ENCODE measurements at places on chromosomes 7 and 10. TPM values are rescaled to one million over a fixed set of nuclear protein-coding genes. Genes with fewer than 3 reads are reported as not detected.

GRCh38 chr7:118041251-118041878, 142.6 kb upstream of the LSM8 start:
- H3K27ac ChIP-seq: no peak overlapping the region
- no peak for DNase-seq
- H3K36me3 ChIP-seq: no peaks in the 10 kb centered on the region
- H3K4me1 ChIP-seq: no peaks in the 10 kb centered on the region
- H3K27me3 ChIP-seq: peaks cover 11% of the 10 kb centered on the region
- H3K4me3 ChIP-seq: no peak overlapping the region

- no peak overlapping the region for H3K27ac ChIP-seq
- no peaks in the 10 kb centered on the region for H3K27me3 ChIP-seq
- H3K36me3 ChIP-seq: no peaks in the 10 kb centered on the region
- no peaks in the 10 kb centered on the region for H3K4me1 ChIP-seq
- no peak overlapping the region for H3K4me3 ChIP-seq
- no peak for DNase-seq
Observed at GRCh38 chr7:111043561-111043960, 47.4 kb upstream of the LRRN3 start.

DNA sequence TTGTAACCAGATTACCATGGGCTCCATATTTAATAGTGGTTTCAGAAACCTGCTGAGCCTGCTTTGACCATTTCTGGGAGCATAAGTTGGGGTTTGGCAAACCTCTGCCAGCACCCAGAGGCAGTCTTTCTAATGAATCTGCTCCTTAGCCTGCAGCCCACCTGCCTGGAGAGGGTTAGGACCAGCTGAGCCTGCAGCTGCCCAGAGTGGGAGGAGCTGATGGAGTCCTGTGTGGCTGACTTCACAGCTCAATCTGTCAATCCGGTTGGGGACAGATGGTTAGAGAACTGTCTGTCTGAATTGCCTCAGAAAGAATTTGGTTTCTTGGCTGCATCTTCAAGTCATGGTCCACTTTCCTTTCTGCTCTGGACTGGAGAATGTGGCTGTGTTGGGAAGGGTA, 444.6 kb downstream of the NRG3 start:
- no peaks in the 10 kb centered on the region for H3K36me3 ChIP-seq
- H3K4me1 ChIP-seq: peaks cover 13% of the 10 kb centered on the region
- H3K27me3 ChIP-seq: no peaks in the 10 kb centered on the region
- no peak for DNase-seq
- no peak overlapping the region for H3K4me3 ChIP-seq

DNA sequence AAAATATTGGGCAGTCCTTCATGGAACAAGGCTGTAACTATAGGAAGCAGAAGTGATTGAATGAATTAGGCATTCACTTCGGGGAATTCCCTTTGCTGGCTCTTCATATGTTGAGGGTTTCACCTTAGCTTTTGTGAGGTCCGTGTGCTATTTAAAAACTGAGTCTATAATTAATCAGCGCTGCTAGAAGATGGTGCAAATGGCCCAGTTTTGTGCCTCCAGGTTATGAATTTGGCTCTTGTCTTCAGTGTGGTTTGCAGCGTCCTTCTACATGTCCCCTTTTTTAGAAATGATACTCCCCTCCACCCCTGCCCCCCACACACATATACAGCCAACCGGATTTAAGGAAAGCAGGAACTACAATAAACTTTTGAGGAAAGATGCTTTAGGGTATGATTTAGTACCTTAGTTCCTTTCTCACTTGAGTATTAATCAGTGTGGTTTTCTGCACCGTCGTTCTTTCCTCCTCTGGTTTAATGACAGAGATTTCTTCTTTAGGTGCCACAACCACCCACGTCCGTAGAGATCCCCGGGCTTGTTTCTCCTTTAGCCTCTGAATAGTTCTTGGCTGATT, 110.6 kb upstream of the SAMD8 start:
- no peak for DNase-seq
- H3K27ac ChIP-seq: peak overlapping the region; percentile 51
- peaks cover 7% of the 10 kb centered on the region for H3K4me1 ChIP-seq
- H3K4me3 ChIP-seq: no peak overlapping the region
- H3K36me3 ChIP-seq: peaks cover 20% of the 10 kb centered on the region

- peaks cover 7% of the 10 kb centered on the region for H3K4me1 ChIP-seq
- no peaks in the 10 kb centered on the region for H3K27me3 ChIP-seq
- no peak overlapping the region for H3K27ac ChIP-seq
- no peak for DNase-seq
Observed at GRCh38 chr10:33739031-33739430, 404.6 kb upstream of the NRP1 start.

- H3K4me1 ChIP-seq: peaks cover 5% of the 10 kb centered on the region
- no peaks in the 10 kb centered on the region for H3K27me3 ChIP-seq
- no peak overlapping the region for H3K4me3 ChIP-seq
- DNase-seq: no peak
- peak overlapping the region; percentile 10 for H3K27ac ChIP-seq
- peaks cover 12% of the 10 kb centered on the region for H3K36me3 ChIP-seq
Observed at GRCh38 chr10:110897184-110897583, 21.8 kb downstream of the BBIP1 start.

DNA sequence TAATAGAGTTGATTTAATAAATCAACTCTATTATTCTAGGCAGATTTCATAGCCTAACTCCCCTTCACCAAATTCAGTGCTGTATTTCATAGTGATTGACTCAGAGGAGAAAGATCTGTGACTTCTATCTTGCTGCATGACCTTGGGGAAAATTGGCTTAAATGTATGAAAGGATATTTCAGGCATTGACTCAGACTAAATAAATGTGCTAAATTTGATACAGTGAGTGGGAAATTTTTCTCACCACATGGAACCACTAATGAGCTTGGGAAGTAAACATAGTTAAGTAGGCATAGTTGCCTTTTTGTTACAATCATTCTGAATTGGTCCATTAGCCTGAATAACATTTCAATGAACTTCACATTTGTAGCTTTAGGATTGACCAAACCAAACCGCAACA, 89.0 kb upstream of the PRPS1L1 start:
- H3K36me3 ChIP-seq: no peaks in the 10 kb centered on the region
- no peak for DNase-seq
- no peaks in the 10 kb centered on the region for H3K27me3 ChIP-seq
- no peak overlapping the region for H3K27ac ChIP-seq

GRCh38 chr10:34195364-34196057, 619.6 kb downstream of the PARD3 start:
- H3K4me1 ChIP-seq: peaks cover 18% of the 10 kb centered on the region
- no peak overlapping the region for H3K4me3 ChIP-seq
- peaks cover 7% of the 10 kb centered on the region for H3K36me3 ChIP-seq
- no peak for DNase-seq
- no peaks in the 10 kb centered on the region for H3K27me3 ChIP-seq

DNA sequence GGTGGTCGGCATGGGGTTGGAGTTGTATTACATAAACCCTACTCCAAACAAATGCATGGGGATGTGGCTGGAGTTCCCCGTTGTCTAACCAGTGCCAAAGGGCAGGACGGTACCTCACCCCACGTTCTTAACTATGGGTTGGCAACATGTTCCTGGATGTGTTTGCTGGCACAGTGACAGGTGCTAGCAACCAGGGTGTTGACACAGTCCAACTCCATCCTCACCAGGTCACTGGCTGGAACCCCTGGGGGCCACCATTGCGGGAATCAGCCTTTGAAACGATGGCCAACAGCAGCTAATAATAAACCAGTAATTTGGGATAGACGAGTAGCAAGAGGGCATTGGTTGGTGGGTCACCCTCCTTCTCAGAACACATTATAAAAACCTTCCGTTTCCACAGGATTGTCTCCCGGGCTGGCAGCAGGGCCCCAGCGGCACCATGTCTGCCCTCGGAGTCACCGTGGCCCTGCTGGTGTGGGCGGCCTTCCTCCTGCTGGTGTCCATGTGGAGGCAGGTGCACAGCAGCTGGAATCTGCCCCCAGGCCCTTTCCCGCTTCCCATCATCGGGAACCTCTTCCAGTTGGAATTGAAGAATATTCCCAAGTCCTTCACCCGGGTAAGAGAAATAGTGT, at the start of gene CYP2E1:
Gene CYP2E1, plus strand, starts transcription at position 407 of the 632 bp plus-strand sequence. Its CDS starts 33 bp downstream, at position 440.
- peaks cover 2% of the 10 kb centered on the region for H3K36me3 ChIP-seq
- H3K4me3 ChIP-seq: no peak within 1 kb of the TSS
- H3K27me3 ChIP-seq: no peaks in the 10 kb centered on the region
- no peak within 1 kb of the TSS for H3K27ac ChIP-seq
- DNase-seq: no peak
- H3K4me1 ChIP-seq: no peaks in the 10 kb centered on the region

DNA sequence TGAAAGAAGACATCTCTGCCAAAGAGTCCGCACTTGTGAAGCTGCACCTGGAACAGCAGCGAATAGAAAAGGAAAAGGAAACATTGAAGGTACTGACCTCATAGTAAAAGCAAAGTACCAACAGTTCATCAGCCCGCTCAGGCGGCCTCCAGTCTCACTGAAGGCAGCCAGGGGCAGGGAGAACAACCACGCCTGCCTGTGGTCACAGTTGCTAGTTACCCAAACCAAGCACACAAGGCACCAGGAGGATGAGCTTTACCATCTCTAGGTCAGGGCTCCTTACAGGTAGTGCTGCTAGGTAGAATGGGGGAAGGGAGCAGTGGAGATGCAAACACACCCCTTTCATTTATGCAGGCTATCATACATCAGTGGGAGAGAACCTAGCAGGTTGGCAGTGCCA, 39.8 kb downstream of the CFAP58 start:
- no peaks in the 10 kb centered on the region for H3K36me3 ChIP-seq
- peaks cover 9% of the 10 kb centered on the region for H3K4me1 ChIP-seq
- H3K27me3 ChIP-seq: peaks cover 23% of the 10 kb centered on the region
- H3K27ac ChIP-seq: no peak overlapping the region

Gene TCAF2
- total RNA-seq: 0.10 TPM

Gene HABP2
- total RNA-seq: 112 TPM

Gene ALOX5
- 1.9 TPM for total RNA-seq

Data from progenitor cell of endocrine pancreas (in vitro differentiated cells).